Stimulated activated CD8-positive, alpha-beta memory T cell treated with anti-CD3 and anti-CD28 coated beads, Interleukin-4, amount 100 ng/mL, for 1 hour (primary cell): ENCODE measurements at places on chromosomes 5 and 9.

DNA sequence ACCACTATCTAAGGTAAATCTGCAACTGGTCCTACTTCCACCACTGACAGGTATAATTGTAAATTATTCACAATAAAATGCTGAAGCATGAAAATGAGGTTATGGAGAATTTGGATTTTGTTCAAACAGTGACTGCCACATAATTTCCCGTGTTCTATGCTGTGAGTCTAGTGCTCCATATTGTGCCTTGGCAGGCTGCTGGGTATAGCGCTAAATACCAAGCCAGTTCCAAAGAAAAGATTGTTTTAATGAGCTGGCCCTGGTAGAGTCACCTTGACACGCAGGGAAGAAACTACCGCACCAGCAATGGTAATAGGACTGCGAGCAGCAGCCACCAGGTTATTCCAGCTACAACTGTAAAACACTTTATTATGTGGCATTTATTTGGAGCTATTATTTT is 30.4 kb downstream of the PSMB7 start:
- DNase-seq = no peak

DNA sequence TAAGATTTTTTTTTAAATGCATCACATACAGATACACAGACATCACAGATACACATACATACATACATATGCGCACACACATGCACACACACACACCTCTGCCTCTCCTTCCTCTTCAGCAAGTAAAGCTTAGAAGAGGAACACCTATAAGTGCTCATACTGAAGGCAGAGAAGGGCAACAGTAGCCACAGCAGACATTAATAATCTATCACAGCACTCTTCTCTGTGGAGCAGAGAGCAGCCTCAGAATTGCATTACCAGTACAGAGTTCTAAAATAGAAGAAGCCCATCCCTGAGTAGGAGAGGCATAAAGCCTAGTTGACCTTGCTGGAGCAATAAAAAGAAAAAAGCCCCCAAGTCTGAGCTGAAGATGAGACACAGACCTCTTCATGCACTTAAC is 110.6 kb downstream of the MLLT3 start:
- DNase-seq = no peak

GRCh38 chr9:20030671-20031070 is 241.8 kb upstream of the SLC24A2 start:
- DNase-seq = no peak

DNA sequence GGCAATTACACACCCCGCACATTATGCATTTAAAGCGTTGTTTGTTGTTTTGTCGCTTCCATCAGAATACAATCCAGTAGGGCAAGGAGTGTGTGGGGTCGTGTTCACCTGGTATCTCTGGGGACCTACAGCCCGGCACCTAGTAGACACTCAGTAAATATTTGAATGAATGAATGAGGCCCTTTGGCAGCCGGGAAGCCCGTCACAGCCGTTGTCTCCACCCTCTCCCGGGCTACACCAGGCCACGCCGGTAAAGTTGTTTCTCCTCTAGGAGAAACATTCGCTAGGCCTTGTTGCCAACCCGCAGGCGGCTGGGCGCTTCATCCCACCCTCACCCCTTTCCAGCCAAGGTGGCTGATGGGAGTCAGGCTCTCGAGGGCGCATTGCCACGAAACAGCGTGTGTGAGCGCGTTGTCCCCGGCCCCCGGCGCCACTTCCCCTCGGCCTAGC is 876 bp upstream of the JAK2 start:
- no peak for DNase-seq

- no peak for DNase-seq
Observed at GRCh38 chr9:110767559-110768063, 99.0 kb downstream of the MUSK start.

- DNase-seq = no peak
Observed at GRCh38 chr9:99490729-99491128, 268.6 kb downstream of the SEC61B start.

DNA sequence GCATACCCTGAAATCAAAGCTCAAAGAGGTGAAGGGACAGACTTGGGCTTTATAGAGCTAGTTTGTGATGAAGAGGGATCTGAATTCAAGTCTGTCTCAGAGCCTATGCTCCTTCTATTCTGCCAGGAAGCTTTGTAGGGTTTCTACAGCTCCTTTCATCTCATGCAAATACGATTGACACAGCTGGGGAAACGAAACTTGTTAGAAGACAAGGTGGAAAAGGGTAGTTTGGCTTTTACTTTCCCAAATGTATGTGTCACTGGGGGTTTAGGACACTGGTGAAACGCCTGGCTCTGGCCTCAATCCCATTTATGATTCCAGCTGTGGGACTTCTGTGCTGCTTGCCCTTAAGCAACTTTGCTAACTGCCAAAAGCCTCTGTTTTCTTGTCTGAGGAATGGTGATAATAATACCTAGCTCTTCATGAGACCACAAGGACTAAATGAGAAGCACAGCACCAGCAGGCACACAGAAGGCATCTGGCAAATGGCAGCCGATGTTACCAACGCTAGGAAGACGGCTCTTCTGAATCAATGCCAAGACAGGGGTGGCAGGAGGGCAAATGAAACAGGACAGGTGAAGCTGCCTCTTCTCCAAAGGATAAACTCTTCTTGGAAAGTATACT is 70.3 kb upstream of the EQTN start:
- no peak for DNase-seq

DNA sequence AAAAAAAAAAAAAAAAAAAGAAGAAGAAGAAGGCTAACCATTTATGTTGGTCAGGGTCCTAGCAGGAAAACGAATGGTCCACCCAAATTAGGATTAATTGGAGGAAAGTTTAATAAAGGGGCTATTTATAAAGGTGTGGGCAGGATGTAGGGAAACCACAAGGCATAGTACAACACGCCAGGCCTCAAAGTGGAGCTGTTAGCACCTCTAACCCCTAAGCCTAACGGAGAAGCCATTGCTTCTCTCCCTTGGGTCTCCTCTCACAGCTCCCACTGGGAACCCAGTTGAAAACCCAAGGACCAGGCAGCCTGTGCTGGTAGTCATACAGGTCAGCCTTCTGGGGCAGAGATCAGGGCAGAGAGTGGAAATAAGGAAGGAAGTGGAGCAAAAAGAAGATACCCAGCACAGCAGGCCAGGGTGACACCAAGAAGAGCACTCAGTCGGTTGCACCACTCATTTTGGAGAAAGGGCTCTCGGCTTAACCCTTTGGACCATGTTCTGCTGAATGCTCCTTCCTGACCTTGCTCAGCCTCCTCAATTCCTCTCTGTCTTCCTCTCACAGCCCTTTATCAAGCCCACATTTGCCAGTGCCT is 8.8 kb upstream of the GLIPR2 start:
- no peak for DNase-seq

DNA sequence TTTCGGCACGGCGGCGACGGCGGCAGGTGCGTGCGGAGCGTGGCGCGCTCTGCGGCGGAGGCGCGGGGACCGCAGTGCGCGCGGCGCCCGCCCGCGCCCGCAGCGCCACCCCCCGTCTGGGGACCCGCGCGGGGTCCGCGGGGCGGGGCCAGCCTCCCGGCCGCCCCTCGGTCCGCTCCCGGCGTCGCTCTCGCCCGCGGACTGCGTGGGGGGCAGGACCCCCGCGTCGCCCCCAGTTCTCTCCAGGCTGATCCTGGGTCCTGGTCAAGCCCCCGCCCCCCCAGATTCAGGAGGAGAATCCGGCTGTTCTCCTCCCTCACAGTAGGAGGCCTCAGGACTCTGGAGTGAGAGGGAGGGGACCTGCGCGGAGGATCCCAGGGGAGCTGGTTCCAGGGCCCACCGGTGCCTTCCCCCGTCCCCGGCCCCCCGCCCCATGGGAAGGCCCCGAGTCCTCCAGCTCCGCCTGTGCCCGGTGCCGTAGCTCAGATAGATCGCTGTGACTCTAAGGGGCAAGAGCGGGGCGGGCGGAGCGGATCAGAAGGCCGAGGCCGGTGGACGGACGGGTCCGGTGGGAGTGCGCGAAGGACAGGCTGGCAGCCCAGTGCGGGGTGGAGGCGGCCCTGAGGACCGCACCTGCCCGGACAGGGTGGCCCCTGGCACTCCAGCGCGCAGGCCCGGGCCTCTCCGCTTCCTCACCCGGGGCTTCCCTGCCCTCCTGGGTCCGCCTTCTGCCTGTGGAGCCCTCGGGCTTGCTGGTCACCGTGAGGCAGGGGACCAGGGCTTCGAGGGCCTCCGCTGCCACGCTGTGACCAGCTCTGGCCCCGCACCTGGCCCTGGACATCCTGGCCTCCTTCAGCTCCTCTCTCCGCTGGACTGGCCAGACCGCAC is at the start of gene RNF208:
RNF208 (minus strand) TSS at position 51 of the 888 bp plus-strand sequence. CDS start 1,028 bp downstream, outside the sequence.
- DNase-seq = no peak

DNA sequence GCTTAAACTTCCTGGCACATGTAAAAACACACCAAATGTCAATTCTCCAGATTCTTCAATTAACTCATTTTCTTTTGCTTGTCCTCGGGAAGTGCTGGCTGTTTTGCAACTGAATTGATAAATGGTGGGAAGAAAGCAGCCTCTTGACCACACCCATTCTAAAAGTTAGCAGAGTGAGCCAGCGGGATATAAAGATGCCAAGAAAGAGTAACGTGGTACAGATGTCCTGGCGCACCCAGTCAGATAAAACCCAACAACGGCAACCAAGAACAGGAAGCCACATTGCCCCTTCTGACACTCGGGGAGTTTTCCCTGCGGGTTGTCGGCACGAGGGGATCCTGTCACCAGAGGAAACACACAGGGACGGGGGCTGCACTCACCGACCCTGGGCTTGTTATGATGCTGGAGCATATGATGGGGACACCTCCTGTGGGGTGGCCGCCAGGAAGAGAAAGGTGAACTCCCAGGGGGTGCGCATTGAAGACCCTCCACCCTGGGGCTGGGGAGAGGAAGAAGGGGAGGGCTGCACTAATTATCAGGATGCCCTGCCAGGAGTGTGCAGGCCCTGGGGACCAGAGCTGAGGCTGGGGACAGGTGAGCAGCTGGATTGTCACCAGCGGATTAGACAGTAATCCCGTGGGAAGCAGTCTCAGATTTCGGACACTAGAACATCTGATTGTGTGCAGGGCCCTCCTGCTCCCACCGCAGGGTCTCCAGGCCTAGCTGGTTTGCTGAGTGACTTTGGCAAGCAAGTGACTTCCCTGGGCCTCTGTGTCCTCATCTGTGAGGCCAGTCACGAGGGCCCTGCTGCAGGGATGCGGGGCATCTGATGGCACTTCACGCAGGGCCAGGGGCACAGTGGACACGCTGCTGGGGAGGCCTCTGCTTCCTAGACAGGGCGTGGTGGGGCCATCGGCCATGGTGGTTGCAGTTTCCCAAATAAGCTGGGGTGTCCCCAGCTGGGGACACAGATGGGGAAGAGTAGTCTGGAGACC is 59.2 kb downstream of the CRB2 start:
- DNase-seq = no peak

GRCh38 chr5:150148117-150148927 is 7.3 kb downstream of the PDGFRB start:
- DNase-seq = no peak

GRCh38 chr5:176638437-176638836 is 8.0 kb downstream of the EIF4E1B start:
- no peak for DNase-seq
